ENCODE measurements at places on chromosomes 7 and 10. TPM values are rescaled to one million over a fixed set of nuclear protein-coding genes. Genes with fewer than 3 reads are reported as not detected.

The PRKG1 gene
- total RNA-seq = 17.8 TPM

The WIPF3 gene
- total RNA-seq = not detected

The GPR37 gene
- total RNA-seq = not detected

The NPFFR1 gene
- not detected for total RNA-seq

The CDNF gene
- 1.2 TPM for total RNA-seq

The AMPH gene
- 1.2 TPM for total RNA-seq

The ASAH2 gene
- 0.28 TPM for total RNA-seq

The TAS2R39 gene
- total RNA-seq = not detected

The GLI3 gene
- total RNA-seq = 3.3 TPM

The RBP3 gene
- not detected for total RNA-seq

The SEMA3C gene
- total RNA-seq = 195 TPM

The BMPER gene
- 39.5 TPM for total RNA-seq

The SPDYE2B gene
- total RNA-seq = not detected

The IDI2 gene
- total RNA-seq = not detected

The WDR11 gene
- total RNA-seq = 52.1 TPM

The FOXK1 gene
- 15.2 TPM for total RNA-seq

The DNAJC12 gene
- 9.6 TPM for total RNA-seq

The TMEM130 gene
- 0.38 TPM for total RNA-seq

The PRF1 gene
- total RNA-seq = not detected

The PIP gene
- total RNA-seq = 0.38 TPM

The HOXA9 gene
- not detected for total RNA-seq

The DGKB gene
- total RNA-seq = 0.58 TPM
